ENCODE measurements at places on chromosomes 12 and 14. TPM values are rescaled to one million over a fixed set of nuclear protein-coding genes. Genes with fewer than 3 reads are reported as not detected.

The KLHDC1 gene
- 1.3 TPM for total RNA-seq

DNA sequence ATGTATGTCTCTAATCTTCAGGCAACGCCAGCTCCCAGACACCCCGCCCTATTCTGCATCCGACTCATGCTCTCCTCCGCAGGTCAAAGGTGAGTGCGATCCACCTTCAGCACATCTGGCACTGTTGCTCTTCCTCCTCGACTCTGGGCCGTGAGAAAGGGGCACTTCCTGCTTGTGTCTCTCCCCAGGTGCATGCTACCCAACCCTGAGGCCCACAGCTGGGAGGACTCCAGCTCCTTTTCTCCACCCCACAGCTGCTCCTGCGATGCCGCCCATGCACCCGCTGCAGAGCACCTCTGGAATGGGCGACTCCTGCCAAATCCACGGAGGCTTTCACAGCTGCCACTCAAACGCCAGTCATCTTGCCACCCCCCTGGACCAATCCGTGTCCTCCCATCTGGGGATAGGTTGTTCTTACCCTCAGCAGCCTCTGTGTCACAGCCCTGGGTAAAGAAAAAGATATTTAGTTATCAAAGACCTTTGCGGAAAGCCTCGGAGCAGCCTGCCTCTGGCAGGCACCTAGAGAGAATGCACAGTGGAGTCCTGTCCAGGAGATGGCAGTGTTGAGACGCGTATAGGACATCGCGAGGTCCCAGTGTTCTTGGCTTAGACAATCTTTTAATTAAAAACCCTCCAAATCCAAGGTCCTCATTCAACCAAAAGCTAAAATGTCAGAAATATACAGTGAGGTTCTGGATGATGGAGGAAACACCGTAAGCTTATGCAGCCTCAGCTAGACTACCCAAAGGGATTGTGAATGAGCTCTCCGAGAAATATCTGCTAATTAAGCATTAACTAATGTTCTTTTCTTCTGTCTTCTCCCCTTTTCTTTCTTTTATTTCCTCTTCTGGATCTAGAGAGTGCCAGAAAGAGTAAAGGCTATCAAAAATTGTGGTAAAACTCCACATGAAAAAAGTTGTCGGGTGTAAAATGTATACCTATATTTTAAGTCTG lies 54.3 kb downstream of the MYRFL start:
- no peaks in the 10 kb centered on the region for H3K27me3 ChIP-seq
- H3K4me3 ChIP-seq = peak overlapping the region; percentile 25
- no peak overlapping the region for H3K27ac ChIP-seq
- peak; percentile 85 for DNase-seq
- H3K36me3 ChIP-seq = no peaks in the 10 kb centered on the region

- no peak overlapping the region for H3K27ac ChIP-seq
- H3K27me3 ChIP-seq = no peaks in the 10 kb centered on the region
- DNase-seq = no peak
- H3K36me3 ChIP-seq = peaks cover 5% of the 10 kb centered on the region
- H3K4me3 ChIP-seq = no peak overlapping the region
- H3K4me1 ChIP-seq = no peaks in the 10 kb centered on the region
These were observed 16.0 kb upstream of the FBLN5 start for GRCh38 chr14:91963465-91963864.

DNA sequence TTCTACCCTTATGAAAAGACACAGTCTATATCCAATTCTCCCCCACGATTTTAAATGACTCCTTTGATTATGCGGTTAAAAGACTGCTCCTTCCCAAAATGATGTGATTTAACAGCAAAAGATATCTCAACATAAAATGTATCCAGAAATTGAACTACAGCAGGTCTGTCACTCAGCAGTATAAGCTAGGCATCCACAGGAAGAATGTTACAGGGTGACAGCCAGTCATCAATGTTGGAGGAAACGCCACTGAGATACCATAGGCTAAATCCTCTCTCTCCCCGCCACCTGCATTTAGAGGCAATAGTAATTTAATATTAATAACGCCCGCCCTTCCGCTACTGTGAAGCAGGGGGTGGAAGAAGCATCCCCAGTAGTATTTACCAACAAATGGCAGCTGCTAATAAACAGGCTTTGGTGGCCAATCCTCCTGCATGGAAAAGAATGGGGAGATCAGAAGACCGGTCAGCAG lies 613 bp downstream of the RECQL start:
- H3K4me1 ChIP-seq = peaks cover 19% of the 10 kb centered on the region
- DNase-seq = no peak
- peak overlapping the region; percentile 97 for H3K4me3 ChIP-seq
- H3K27me3 ChIP-seq = no peaks in the 10 kb centered on the region
- H3K36me3 ChIP-seq = peaks cover 11% of the 10 kb centered on the region

GRCh38 chr14:101131451-101131916 lies 228.0 kb upstream of the RTL1 start:
- no peak overlapping the region for H3K4me3 ChIP-seq
- H3K27ac ChIP-seq = no peak overlapping the region

GRCh38 chr12:47306130-47306529 lies 226.4 kb upstream of the AMIGO2 start:
- no peaks in the 10 kb centered on the region for H3K27me3 ChIP-seq
- H3K4me3 ChIP-seq = no peak overlapping the region
- H3K36me3 ChIP-seq = no peaks in the 10 kb centered on the region
- H3K27ac ChIP-seq = no peak overlapping the region
- H3K4me1 ChIP-seq = peaks cover 4% of the 10 kb centered on the region
- no peak for DNase-seq

The ANO4 gene
- total RNA-seq = 6.2 TPM

GRCh38 chr14:102316338-102316742 lies 3.2 kb upstream of the ZNF839 start:
- H3K27me3 ChIP-seq = no peaks in the 10 kb centered on the region
- H3K36me3 ChIP-seq = no peaks in the 10 kb centered on the region

The ASCL1 gene
- not detected for total RNA-seq

The KRT82 gene
- total RNA-seq = not detected

DNA sequence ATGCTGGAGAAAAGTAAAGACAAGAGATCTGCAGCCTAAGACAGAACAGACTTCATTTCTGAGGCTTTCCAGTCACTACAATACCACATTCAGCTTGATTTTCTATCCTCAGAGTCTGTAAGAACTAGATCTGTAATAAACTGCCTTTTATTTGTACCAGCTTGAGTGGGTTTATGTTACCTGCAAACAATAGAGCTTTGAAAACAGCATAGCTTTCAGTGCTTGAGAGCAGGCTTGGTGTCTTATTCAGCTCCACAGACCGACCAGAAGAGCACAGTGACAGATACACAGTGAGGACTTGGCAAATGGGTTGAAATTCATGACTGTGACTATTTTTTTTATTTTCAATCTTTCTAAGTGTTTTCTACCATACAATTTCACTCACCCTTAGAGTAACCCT lies 207.8 kb upstream of the OTX2 start:
- no peak for DNase-seq
- no peaks in the 10 kb centered on the region for H3K4me1 ChIP-seq
- H3K4me3 ChIP-seq = no peak overlapping the region

The LMO3 gene
- total RNA-seq = 36.2 TPM

GRCh38 chr14:99693918-99694317 lies 9.8 kb downstream of the CYP46A1 start:
- H3K27ac ChIP-seq = no peak overlapping the region
- no peaks in the 10 kb centered on the region for H3K4me1 ChIP-seq
- DNase-seq = no peak
- H3K4me3 ChIP-seq = no peak overlapping the region
- no peaks in the 10 kb centered on the region for H3K36me3 ChIP-seq

The DCN gene
- total RNA-seq = 3.6 TPM

DNA sequence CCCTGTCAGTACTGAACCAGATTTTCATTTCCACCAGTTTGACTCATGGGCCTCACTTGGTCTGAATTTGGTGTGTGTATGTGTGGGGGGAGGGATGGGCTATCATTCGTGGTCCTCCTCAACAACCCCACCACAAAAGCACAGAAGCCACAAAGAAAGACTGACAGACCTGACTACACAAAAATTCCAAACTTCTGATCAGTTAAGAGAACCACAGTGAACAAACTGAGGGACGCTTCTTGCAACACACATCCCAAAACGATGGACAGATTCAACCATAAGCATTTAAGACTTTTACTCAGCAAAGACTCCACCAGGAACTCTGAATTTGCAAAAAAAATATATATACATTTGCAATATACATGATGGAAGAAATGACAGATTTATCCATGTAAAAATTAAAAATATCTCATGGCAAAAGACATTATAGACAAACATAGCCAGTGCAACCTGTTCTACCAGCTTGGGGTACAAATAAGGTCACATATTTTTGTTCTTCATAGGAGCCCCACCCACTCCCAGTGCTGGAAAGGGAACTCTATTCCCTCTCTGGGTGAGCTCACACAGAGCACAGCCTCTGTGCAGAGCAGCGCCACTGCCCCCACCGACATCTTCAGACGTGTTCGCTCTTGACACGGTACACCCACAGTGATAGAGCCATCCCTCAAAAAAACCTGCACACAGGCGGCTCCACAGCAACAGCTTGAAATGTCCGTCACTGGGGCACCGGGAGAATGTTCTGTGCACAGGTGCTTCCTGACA lies 49.7 kb downstream of the JAG2 start:
- H3K4me1 ChIP-seq = no peaks in the 10 kb centered on the region
- no peaks in the 10 kb centered on the region for H3K36me3 ChIP-seq
- H3K4me3 ChIP-seq = no peak overlapping the region
- DNase-seq = no peak
- no peak overlapping the region for H3K27ac ChIP-seq
- peaks cover 9% of the 10 kb centered on the region for H3K27me3 ChIP-seq

The AKAP3 gene
- total RNA-seq = 1.7 TPM

The METTL25 gene
- 3.1 TPM for total RNA-seq

The IL31 gene
- total RNA-seq = not detected

The PPFIA2 gene
- total RNA-seq = 1.5 TPM

GRCh38 chr14:52926953-52927352 lies 23.9 kb downstream of the FERMT2 start:
- H3K27ac ChIP-seq = no peak overlapping the region
- H3K27me3 ChIP-seq = no peaks in the 10 kb centered on the region
- H3K4me1 ChIP-seq = peaks cover 16% of the 10 kb centered on the region
- DNase-seq = no peak

- peak; percentile 58 for DNase-seq
- no peaks in the 10 kb centered on the region for H3K36me3 ChIP-seq
- no peak overlapping the region for H3K4me3 ChIP-seq
These were observed 90.4 kb upstream of the CCDC91 start for GRCh38 chr12:28099871-28100270.

- H3K4me3 ChIP-seq = no peak overlapping the region
- H3K27ac ChIP-seq = no peak overlapping the region
- no peaks in the 10 kb centered on the region for H3K36me3 ChIP-seq
- no peaks in the 10 kb centered on the region for H3K4me1 ChIP-seq
These were observed 53.7 kb downstream of the SOX5 start for GRCh38 chr12:23895792-23896218.

DNA sequence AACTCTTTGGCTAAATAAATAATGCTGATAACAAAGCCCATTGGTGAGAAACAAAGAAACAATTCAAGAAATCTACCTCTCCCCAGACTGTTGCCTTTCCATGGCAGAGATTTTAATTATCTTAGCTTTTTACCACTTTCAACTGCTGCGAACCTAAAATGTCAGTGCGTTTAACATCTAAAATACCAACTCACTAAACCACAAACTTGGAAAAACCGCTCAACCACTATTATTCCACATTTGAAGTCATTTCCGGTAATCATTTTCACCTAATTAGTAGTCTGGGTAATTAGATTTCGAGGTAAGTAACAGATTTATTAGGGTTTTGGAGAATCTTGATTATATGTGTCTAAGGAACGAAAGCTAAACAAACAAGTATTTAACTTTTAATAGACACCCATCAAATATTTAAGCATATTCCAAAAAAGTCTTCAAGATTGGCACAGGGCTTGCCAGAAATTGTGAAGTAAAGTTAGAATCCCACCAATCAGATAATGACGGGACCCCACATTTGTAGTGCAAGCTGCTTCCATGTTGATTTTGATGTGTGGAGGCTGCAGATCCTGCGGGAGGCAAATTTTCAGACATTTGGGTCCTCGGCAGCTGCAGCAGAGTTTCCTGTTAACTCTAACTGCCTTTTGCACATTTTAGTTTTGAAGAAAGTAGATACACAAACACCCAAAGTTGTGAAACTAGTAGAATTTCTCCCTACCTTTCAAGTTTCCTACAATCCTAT lies 4.1 kb downstream of the OTX2 start:
- peak overlapping the region; percentile 95 for H3K27ac ChIP-seq
- H3K4me3 ChIP-seq = peak overlapping the region; percentile 71
- H3K4me1 ChIP-seq = peaks cover 21% of the 10 kb centered on the region
- no peaks in the 10 kb centered on the region for H3K27me3 ChIP-seq
- DNase-seq = no peak
- peaks cover 87% of the 10 kb centered on the region for H3K36me3 ChIP-seq

GRCh38 chr14:72401632-72402376 lies 469.6 kb downstream of the RGS6 start:
- no peak overlapping the region for H3K27ac ChIP-seq
- H3K4me3 ChIP-seq = no peak overlapping the region
- H3K4me1 ChIP-seq = no peaks in the 10 kb centered on the region

The ADAMTS20 gene
- total RNA-seq = 0.28 TPM

DNA sequence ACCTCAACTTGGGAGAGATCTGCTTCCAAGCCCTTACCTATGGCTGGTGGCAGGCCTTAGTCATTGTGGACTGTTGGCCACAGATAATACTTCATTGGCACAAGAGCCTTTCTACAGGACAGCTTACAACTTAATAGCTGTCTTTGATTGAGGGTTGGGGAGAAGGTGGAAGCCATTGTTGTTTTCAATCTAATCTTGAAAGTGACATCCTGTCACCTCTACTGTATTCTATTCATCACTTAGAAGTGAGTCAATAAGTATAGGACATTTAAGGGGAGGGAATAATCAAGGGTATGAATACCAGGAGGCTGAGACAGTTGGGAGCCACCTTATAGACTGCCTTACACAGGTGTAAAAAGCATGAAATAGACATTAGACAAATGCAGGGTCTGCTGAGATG lies 906.3 kb downstream of the NRXN3 start:
- no peaks in the 10 kb centered on the region for H3K4me1 ChIP-seq
- H3K36me3 ChIP-seq = no peaks in the 10 kb centered on the region
- no peaks in the 10 kb centered on the region for H3K27me3 ChIP-seq

DNA sequence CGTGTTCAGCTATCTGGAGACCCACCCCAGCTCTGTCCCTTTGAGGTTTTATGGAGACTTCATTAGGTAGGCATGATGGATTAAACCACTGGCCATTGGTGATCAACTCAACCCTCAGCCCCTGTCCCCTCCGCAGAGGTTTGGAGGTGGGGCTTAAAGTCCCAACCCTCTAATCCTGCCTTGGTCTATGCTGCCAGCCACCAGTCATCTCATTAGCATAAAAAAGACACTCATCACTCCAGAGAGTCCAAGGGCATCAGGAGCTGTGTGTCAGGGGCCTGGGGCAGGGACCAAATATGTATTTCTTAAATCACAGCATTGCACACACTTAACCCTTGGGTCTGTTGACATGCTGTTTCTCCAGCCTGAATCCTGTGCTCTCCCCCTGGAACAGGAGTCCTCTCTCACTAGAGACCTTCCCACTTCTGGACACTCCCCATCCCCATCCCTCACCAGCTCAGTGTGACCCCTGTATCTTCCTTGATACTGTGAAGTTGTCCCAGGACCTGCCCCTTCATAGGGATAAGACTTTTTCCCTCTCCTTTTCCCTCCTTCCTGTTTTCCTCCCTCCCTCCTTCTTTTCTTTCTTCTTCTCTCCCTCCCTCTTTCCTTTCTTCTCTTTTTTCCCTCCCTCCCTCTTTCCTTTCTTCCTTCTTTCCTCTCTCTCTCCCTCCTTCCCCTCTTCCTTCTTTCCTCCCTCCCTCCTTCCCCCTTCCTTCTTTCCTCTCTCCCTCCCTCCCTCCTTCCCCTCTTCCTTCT lies 54.7 kb upstream of the CLMN start:
- H3K27ac ChIP-seq = no peak overlapping the region
- no peaks in the 10 kb centered on the region for H3K36me3 ChIP-seq
- H3K4me1 ChIP-seq = no peaks in the 10 kb centered on the region
- peaks cover 13% of the 10 kb centered on the region for H3K27me3 ChIP-seq

All from A673 (cell line).